ENCODE measurements at places on chromosomes 3 and 15.

- DNase-seq = no peak
These were observed 56.3 kb upstream of the RPL32 start for GRCh38 chr3:12897381-12898289.

DNA sequence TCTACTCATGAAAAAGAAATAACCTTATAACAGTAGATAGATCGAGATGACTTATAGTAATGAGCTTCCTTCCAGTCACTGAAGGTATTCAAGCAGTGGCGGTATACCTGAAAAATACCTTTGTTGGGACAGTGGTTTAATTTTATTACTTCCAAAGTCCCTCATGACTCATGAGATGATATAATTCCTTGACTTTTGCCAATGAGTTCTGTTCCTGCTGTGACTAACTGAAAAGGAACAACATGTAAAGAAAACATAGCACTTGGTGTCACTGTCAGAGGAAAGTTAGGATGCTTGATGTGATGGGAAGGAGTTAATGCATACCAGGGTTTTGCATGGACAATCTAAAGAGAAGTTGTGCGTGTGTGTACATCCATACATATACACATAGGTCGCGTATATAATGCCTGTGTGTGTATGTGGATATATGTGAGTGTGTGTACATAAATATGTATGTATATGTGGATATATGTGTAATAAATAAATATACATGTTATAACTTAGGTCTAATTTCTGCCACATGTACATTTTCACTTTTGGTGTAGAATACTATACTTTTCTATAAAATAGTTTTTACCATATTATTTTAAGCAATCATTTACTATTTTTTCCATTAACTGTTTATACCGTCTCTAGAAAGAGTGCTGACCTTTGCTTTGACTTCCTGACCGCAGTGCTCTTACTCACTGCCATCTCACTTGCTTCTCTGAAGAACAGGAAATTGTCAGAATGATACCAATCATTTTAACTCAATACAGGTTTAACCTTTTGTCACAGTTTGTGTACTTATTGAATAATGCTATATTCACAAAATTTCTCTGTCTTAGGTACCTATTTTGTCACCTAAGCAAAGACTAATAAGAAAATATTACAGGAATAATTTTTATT is 12.6 kb upstream of the PAK2 start:
- no peak for DNase-seq

DNA sequence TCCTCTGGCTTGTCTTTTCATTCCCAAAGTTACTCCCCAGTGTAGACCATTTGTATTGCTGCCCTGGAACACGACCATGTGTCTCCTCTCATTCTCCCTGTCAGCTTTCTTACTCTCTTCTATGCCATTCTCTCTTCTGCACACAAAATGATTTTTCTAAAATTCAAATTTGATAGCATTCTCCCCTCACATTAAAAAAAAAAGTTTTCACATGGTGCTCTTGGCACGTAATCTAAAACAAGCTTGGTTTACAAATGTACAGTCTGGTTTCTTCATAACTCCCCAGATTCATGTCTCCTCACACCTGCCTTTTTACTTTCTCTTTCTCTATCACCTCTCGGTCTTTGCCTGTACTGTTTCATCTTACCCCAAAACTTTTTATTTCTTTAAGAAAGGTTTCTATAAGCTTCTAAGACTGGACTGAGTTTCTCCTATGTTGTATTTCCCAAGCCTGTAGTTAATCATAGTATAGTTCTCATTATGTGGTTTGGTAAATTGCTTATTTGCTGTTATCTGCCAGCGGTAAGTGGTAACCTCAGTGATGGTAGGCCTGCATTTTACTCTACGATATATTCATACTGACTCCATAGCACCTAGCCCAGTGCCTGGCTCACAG is 31.2 kb downstream of the BCHE start:
- DNase-seq = no peak

DNA sequence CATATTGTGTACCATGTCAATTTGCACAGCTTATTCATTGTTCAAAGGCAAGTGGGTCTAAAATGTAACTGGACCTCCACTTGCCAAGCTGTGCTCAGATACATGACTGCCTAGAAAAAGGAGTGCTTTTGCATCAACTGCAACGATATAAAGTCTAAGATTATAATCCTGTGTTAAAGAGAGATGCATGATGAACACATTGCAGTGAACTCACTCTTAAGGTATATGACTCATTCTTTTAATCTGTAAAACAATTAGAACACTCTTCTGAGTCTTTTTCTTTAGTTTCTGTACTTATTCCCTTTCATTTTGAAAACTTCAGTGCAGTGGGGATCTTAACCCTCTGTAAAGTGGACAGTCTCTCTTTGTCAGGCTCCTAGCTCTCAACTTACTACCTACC is 982.8 kb downstream of the ROBO1 start:
- DNase-seq = no peak

DNA sequence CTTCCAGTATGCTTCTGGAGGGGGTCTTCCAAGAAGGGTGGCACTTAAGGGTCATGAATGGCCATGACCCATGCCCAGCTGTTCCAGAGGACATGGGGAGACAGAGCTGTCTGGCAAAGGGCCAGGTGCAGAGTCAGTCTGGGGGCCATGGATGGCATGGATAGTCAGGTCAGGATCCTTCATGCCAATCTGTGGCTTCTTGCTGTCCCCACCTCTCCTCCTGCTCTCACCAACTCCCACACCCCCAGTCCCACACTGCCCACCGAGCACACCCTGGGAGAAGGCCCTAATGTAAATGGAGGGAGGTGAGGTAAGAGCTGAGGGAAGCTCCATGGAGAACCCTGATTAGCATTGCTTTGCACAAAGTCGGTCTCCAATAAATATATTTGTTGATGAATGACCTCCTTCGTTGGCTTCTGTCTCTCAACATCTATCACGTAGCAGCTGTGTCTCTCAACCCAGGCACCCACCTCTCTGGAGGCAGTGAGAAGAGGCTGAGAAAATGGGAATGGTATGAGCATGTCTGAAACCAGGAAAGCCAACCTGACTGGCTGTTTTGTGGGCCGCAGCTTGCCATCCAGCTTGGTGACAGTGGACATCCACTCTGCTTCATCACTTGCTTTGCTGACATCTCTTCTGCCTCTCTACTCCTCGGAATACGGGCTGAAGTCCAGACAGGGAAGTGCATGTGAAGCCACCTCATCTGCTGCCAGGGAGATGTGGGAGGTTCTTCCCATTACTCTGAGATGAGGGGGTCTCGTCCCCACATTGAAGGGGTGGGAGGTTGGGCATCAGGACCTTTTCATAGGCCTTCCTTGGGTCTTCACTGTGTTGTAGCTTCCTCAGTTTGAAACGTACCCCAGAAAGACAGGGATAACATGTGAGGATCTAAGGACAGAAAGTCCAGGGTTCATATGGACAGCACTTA is 37.7 kb upstream of the RAB6B start:
- DNase-seq = no peak

DNA sequence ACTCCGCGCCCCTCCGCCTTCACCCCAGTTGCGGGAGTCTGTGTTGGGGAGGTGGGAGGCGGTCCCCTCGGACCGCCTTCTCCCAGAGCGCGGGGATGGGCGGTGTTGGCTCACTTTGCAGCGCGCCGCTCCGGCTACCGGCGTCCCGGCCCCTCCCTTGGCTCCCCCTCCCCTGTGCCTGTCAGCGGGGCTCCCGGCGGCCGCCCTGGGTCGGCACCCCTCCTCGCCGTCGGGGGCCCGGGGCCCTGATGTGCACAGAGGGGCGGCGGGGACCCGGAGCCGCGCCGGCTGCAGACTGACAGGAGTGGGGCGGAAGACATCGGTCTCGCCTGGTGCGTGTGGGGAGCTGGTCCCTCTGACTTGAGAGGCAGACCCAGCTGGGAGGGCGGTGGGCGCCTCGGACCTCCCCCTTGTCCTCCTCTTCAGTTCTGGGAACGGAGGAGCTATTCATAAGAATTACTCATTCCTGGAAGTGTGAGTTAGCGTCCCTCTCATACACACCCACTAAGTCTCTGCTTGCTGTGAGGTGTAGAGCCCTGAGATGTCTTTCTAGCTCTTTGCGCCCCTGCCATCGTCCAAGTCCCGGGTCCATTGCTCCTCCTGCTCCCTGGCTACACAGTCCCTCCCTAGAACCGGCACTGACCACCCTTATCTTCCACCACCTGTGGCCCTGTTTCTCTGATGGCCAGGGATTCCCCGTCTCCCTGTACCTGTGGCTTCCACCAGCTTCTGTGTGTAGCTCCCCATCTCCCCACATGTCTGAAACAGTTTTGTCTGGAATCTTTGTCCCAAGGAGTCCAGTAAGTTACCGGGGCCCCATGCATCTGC is 42.3 kb upstream of the ROPN1 start:
- DNase-seq = peak; percentile 70

- DNase-seq = peak; percentile 68
These were observed 166.7 kb downstream of the ZNF621 start for GRCh38 chr3:40691452-40691861.

DNA sequence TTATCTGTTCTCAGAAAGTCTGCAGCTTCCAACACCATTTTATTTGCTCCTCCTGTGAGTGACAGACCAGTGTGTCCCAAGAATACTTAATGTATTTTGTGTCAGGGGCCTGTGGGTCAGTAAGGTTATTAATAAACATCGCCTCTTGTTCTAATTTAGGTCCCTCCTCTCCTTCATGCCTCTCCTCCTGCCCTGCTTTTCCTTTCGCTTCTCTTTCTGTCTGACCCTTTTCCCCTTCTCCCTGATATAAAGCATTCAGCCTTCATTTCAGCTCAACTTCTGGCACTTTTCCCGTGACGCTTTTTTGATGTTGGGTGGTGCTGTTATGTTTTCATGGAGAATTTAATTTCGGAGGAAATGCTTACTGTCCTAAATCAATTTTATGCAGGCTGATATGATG is 29.7 kb upstream of the NR2F2 start:
- DNase-seq = no peak

GRCh38 chr15:75455982-75456531 is 4.6 kb upstream of the SIN3A start:
- peak; percentile 33 for DNase-seq

DNA sequence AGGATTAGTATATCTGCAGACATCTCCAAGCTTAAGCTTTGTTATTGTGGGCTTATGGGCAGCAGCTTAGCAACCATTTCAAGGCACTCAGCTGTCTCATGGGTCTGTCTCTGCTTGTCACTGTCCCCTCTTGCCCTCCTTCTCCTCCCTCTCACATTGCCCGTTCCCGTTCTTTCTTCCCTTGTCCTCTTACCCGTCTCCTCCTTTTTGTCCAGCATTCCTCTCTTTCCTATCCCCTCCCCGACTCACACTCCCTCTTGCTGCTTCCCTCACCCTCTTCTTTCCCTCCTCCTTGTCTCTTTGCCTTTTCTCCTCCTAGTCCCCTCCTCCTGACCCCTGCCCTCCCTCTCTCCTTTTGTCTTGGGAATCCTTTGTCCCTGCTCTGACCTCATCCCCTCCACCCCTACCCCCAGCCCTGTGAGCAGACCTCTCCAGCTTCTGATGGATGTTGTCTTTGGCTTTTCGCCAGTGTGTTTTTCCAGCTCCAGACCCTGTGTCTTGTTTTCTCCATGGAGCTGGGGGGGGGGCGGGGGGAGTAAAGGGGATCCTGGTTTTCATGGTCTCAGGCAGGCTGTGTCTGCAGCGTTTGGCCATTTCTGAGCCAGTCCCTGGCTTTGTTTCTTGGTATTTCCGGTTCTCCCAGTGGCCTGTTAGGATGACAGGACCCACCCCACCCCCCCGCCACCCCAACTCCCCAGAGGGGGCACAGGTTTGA is 47.9 kb upstream of the TRAK1 start:
- DNase-seq = no peak

GRCh38 chr3:27646896-27647295 is 75.2 kb downstream of the EOMES start:
- DNase-seq = no peak

- no peak for DNase-seq
These were observed 32.7 kb downstream of the MME start for GRCh38 chr3:155112661-155113389.

- DNase-seq = no peak
These were observed 492 bp upstream of the HIGD1A start for GRCh38 chr3:42804831-42805132.

- no peak for DNase-seq
These were observed 11.3 kb upstream of the TMEM87A start for GRCh38 chr15:42284551-42284950.

DNA sequence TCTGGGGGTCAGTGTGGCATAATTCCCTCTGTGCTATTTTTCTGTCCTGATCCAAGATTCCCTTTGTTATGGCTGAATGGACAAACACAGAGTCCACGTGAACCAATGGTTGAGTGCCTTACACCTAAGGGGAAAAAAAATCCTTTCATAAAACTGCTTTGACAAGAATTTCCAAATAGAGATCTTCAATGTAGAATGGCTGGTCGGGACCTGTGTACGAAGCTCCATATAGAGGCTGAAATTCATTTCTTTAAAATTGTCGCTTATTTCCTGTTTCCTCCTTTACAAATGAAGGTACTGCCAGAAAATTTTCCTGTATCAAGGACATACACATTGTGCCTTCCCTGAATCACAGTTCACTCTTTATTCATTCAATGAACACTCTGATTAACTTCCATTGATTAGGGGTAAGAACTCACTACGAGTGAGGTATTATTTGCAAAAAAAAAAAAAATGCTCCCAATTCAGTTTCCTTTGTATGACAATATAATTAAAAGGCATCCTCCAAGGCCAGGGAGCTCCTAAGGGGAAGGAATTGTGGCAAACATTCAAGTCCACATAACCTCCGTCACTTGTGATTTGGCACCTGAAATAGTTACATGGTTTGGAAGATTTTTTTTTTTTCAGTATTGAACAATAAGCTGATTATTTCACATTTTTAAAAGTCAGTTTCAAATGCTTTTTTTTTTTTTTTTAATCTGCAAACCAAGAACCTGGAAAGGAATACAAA is 293.8 kb downstream of the MEX3B start:
- no peak for DNase-seq

DNA sequence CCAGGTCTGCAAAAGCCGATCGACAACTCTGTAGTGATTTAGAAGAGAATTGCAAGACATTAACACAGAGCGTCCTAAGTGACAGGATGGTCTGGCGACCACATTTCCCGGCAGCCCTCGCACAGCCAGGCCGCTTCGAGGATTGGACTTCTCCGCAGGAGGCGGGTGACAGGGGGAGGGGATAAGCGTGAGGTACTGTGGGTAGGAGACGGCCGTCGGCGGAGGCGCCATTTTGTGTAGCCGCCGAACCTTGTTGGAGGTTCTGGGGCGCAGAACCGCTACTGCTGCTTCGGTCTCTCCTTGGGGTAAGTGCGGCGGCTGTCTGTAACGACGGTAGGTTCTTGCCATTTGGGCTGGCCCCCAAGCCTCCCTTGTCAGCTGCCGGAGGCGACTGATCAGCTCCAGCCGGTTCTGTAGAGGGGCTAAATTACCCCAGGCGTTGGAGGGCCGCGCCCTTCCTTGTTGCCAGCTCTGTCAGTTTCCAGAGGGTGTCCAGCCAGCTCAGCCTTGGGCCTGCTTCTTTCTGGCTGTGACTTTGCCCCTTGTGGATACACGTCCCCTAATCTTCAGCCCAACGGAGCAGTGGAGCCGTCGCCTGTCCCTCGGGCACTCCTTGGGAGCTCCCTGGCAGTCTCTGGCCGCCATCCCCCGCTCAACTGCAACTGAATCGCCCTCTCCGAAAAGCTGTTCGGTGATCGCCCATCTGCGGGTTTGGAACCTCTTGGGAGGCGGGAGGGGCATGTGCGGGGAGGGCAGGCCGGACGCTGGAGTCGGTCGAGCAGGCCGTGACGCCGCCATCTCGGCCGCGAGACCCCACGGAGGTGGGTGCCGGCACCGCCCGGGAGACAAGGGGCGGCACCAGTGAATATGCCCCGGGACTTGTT is at the start of gene RBM5:
TSS of gene RBM5 (plus strand) at position 195 of the 884 bp plus-strand sequence. CDS start 1,516 bp downstream, outside the sequence.
- peak; percentile 96 for DNase-seq
